ENCODE measurements at places on chromosomes 12 and 14.

- no peak for DNase-seq
Measured at GRCh38 chr12:84636801-84637290, 275.8 kb downstream of the SLC6A15 start.

DNA sequence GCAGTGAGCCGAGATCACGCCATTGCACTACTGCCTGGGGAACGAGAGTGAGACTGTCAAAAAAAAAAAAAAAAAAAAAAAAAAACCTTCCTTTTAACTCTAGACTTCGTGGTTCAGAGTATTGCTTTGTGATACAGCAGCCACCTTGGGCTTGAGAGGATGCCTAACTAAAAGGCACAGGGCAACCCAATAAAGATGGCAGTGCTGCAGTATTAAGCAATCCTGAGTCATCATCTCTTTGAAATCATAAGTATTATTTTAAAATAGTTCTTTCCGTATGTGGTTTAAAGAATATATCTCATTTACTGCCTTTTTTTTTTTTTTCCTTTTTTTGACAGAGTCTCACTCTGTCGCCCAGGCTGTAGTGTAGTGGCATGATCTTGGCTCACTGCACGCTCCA lies 116.1 kb downstream of the PLEKHA5 start:
- DNase-seq: no peak

- peak; percentile 29 for DNase-seq
Measured at GRCh38 chr12:125330645-125331341, 265.6 kb downstream of the AACS start.

- no peak for DNase-seq
Measured at GRCh38 chr12:53750812-53751335, 905 bp downstream of the CISTR start.

- no peak for DNase-seq
Measured at GRCh38 chr12:50514526-50515276, 9.9 kb downstream of the DIP2B start.

- no peak for DNase-seq
Measured at GRCh38 chr12:82873951-82874350, 187.2 kb downstream of the TMTC2 start.

DNA sequence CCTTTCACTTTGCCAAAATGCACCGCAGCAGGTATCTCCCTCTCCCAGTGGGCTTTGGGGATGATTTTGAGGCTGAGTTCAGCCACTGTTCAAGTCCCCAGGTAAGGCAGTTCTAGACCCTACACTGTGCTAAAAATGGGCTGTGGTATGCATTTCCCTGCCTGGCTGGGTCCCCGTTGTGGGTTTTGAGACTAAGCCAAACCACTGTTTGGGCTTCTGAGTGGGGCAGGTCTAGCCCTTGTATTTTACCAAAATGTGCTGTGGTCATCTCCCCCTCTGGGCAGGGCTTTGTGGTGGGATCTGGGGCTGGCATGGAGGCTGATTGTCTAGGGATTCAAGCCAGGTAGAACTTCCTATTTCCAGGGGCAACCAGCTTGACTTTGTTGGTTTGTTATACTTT lies 13.6 kb upstream of the OR4Q3 start:
- no peak for DNase-seq

- DNase-seq: no peak
Measured at GRCh38 chr14:60051721-60052221, 40.0 kb upstream of the PCNX4 start.

DNA sequence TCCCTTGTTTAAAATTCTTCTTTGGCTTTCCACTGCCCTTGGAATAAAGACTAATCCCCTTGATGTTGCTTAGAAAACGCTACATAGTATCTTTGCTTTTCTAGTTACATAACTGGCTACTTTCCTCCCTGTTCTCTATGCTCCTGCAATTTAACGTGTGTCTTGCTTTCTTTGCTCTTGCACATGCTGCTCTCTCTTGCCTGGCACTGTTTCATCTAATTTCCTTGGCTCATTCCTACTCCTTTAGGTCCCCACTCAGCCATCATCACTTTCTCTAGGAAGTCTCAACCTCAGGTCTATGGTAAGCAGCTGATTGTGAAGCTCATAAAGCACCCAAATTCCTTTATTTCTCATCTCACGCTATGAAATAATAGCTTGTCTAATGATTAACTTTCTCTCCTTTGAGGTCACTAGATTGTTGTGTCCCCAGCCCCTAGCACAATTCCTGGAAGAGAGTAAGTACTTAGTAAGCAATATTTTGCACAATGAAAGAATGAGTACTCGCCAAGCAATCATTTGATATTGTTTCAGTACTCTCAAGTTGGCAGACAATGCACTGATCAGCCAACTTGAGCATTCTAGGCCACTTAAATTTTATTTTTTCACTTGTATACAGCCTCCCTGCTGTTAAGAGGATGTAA lies 3.3 kb downstream of the ALDH6A1 start:
- no peak for DNase-seq

- no peak for DNase-seq
Measured at GRCh38 chr14:27938392-27938791, 828.2 kb upstream of the FOXG1 start.

- DNase-seq: no peak
Measured at GRCh38 chr12:62841846-62842245, 93.1 kb downstream of the PPM1H start.

GRCh38 chr12:103401421-103401820 lies 94.3 kb downstream of the C12orf42 start:
- DNase-seq: no peak

- no peak for DNase-seq
Measured at GRCh38 chr12:71014180-71014785, 93.7 kb upstream of the PTPRR start.

DNA sequence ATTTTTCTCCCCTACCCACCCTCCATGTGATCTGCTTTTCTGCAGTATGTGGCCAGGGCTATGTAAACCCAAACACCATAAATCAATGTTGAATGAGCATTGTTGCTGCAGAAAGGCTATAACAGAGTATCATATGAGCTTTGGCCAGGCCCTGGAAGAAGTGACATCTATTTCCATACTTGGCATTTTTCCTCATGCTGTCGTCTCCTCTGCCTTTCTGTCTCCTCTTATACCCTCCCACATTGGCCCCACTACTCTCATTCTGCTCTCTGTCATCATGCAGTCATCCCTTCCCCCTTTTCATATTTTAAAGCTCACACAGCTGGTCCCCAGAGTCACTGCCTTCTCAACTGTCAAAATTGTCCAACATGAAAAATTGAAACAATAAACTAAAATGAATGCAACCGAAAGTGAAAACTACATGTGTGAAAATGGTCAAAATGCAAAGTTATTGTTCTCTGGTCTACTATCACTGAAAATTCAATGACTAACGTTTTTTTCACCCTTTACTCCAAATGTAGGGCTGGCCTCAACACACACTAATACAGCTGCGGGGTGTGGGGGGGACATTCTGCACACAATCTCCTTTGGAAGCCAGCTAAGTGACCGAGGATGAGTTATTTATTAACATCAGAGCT lies 290.7 kb upstream of the TMPO start:
- DNase-seq: no peak
